Activated naive CD8-positive, alpha-beta T cell treated with anti-CD3 and anti-CD28 coated beads for 36 hours (primary cell): ENCODE measurements at places on chromosomes 7 and 10. TPM values are rescaled to one million over a fixed set of nuclear protein-coding genes. Genes with fewer than 3 reads are reported as not detected.

DNA sequence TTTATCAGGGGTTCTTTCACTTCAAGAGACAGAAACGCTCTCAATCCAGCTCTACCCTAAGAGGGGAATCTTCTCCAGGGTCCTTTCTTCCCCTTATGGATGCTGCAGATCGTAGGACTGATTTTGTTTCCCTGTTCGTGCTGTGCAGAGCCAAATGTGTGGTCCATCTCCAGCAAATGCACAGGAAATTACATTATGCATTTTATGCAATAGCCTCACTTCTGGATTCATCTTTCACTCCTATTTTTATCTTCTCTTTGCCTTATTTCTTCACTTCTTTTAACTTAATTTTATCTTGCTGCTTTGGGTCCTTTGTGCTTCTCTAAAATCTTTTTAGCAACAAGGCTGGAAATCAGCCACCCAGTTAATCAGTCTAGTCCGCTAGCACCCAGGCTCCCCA, 184.5 kb upstream of the INHBA start:
- peaks cover 15% of the 10 kb centered on the region for H3K36me3 ChIP-seq
- no peak for DNase-seq
- no peaks in the 10 kb centered on the region for H3K27me3 ChIP-seq
- H3K4me3 ChIP-seq: no peak overlapping the region
- H3K27ac ChIP-seq: no peak overlapping the region

- no peak overlapping the region for H3K4me3 ChIP-seq
- H3K27me3 ChIP-seq: peaks cover 68% of the 10 kb centered on the region
- no peaks in the 10 kb centered on the region for H3K36me3 ChIP-seq
- H3K27ac ChIP-seq: no peak overlapping the region
These were observed 167.7 kb upstream of the INHBA start for GRCh38 chr7:41870461-41871138.

DNA sequence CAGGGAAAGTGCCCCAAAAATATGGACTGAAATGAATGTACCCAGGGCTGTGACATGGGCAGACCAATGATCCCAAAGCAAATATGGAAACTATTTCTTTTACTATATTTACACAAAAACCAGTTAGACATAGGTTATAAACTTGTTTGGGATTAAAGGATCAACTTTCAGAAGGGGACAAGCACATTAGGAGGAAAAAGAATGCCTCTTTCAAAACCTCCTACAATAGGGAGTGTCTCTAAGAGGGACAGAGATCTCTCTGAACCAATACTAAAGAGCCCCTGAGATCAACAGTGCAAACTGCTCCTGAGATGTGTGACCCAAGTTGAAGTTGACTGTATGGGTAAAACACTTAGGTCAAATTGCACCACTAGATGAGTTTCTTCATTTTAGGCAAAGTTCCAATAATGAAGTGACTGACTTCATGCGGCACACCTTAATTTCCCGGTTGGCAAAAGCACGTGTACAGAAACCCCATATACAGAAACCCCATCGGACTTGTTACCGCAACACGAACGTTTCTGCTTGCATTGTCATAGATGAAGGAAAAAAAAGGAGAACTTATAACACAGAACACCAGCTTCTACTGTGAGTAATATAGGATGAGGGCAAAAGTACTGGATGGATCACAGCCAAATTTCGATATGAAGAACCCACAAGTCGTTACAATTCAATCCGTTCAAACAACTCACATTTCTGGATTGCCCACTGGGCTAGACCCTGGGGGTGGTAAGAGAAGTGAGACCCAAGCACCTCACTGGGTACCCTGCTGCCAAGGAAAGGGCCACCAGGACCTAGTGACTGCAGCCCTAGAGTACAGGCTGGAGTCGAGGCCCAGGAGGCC, 4.3 kb downstream of the SVIL start:
- no peak overlapping the region for H3K4me3 ChIP-seq
- no peak overlapping the region for H3K27ac ChIP-seq
- peaks cover 34% of the 10 kb centered on the region for H3K4me1 ChIP-seq
- H3K27me3 ChIP-seq: no peaks in the 10 kb centered on the region
- no peak for DNase-seq

LIPM gene
- not detected for total RNA-seq

ST8SIA6 gene
- total RNA-seq: not detected

DNA sequence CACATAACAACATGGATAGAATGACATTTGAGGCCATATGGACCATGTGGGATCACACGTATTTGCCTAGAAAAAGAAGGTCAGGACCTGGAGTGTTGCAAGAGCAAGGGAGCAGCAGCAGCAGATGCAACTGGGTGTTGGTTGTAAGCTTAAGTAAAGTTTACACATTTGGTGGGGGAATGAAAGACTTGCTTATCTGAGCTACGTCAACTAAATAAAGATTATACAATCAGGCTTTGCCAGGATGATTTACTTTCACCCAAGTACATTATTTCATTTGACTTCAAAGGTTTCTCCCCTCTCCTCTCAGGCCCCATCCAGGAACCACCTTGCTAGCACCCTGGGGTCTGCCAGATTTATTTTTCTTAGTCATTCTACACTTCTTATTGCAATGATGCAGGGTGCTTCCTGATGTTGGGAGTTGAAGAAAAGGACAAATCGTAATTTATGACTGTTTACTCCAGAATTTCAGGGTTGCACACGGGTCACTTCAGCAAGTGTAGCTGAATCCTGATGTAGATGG, 591.9 kb upstream of the IGFBP3 start:
- H3K4me1 ChIP-seq: no peaks in the 10 kb centered on the region
- no peaks in the 10 kb centered on the region for H3K27me3 ChIP-seq
- H3K4me3 ChIP-seq: no peak overlapping the region
- no peak for DNase-seq
- H3K36me3 ChIP-seq: no peaks in the 10 kb centered on the region

PAPSS2 gene
- 0.42 TPM for total RNA-seq

ASZ1 gene
- not detected for total RNA-seq

GRCh38 chr7:46152696-46153095, 231.6 kb upstream of the IGFBP3 start:
- DNase-seq: no peak
- H3K27ac ChIP-seq: no peak overlapping the region
- H3K27me3 ChIP-seq: no peaks in the 10 kb centered on the region
- no peak overlapping the region for H3K4me3 ChIP-seq
- no peaks in the 10 kb centered on the region for H3K36me3 ChIP-seq

- no peaks in the 10 kb centered on the region for H3K27me3 ChIP-seq
- peak overlapping the region; percentile 83 for H3K27ac ChIP-seq
- H3K4me3 ChIP-seq: peak overlapping the region; percentile 92
- DNase-seq: no peak
- H3K4me1 ChIP-seq: peaks cover 23% of the 10 kb centered on the region
These were observed 676 bp downstream of the TCAF1 start for GRCh38 chr7:143901332-143901667.

- no peaks in the 10 kb centered on the region for H3K4me1 ChIP-seq
- no peak for DNase-seq
- H3K4me3 ChIP-seq: no peak overlapping the region
These were observed 258.9 kb downstream of the REEP3 start for GRCh38 chr10:63780101-63780500.

DNA sequence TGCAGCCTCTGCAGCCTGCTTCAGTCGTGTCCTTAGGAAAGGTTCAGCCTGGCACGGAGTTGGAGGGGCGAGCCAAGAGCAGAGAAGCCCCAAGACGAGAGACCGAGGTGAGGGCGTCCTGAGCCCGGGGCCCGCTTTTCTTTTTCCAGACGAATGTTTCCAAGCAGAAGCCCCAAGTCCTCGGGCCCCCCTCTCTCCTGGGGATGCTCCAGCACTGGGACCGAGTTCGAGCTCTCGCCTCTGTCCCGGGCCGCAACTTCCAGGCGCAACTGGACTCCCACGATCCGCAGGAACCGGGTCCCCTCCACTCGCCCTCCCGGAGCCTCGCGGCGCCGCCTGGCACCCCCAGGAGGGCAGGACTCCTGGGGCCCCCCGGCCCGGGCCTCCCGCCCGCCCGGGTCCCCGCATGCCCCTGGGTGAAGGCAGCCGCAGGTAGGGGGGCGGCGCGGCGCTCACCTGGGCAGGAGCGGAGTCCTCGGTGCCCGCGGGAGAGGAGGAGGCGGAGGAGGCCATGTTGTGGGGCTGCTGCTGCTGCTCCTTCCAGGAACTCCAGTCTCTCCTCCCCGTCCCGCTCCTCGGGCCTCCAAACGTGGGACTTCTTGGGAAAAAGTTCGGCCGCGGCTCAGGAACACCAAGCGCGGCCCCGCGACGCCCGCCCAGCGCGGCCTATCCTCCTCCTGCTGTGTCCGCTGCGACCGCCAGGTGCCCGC, 45.3 kb upstream of the CDK1 start:
- peaks cover 25% of the 10 kb centered on the region for H3K27me3 ChIP-seq
- peak; percentile 32 for DNase-seq
- H3K4me3 ChIP-seq: peak overlapping the region; percentile 55
- H3K27ac ChIP-seq: no peak overlapping the region

GRCh38 chr7:50687575-50688225, 95.0 kb downstream of the GRB10 start:
- no peak overlapping the region for H3K27ac ChIP-seq
- H3K27me3 ChIP-seq: no peaks in the 10 kb centered on the region
- H3K4me3 ChIP-seq: no peak overlapping the region
- DNase-seq: no peak
- no peaks in the 10 kb centered on the region for H3K36me3 ChIP-seq

DNAH11 gene
- not detected for total RNA-seq

NYAP1 gene
- total RNA-seq: 0.29 TPM

- H3K27me3 ChIP-seq: no peaks in the 10 kb centered on the region
- no peaks in the 10 kb centered on the region for H3K36me3 ChIP-seq
- no peak overlapping the region for H3K27ac ChIP-seq
- no peaks in the 10 kb centered on the region for H3K4me1 ChIP-seq
These were observed 549.1 kb downstream of the NXPH1 start for GRCh38 chr7:8982338-8982992.

TWIST1 gene
- not detected for total RNA-seq

- no peaks in the 10 kb centered on the region for H3K36me3 ChIP-seq
- DNase-seq: no peak
- no peaks in the 10 kb centered on the region for H3K4me1 ChIP-seq
- no peak overlapping the region for H3K27ac ChIP-seq
These were observed 49.9 kb downstream of the SORCS3 start for GRCh38 chr10:104690959-104691358.

GRCh38 chr7:92723205-92723604, 113.2 kb downstream of the CDK6 start:
- H3K4me3 ChIP-seq: no peak overlapping the region
- H3K27me3 ChIP-seq: no peaks in the 10 kb centered on the region
- no peak for DNase-seq
- peaks cover 59% of the 10 kb centered on the region for H3K36me3 ChIP-seq
- H3K4me1 ChIP-seq: peaks cover 26% of the 10 kb centered on the region

- no peaks in the 10 kb centered on the region for H3K36me3 ChIP-seq
- H3K4me1 ChIP-seq: peaks cover 9% of the 10 kb centered on the region
- no peaks in the 10 kb centered on the region for H3K27me3 ChIP-seq
- H3K4me3 ChIP-seq: no peak overlapping the region
- no peak for DNase-seq
These were observed 15.5 kb upstream of the CRCP start for GRCh38 chr7:66099232-66099550.

GRCh38 chr7:27149842-27150567, 2.4 kb downstream of the HOXA3 start:
- peak overlapping the region; percentile 64 for H3K4me3 ChIP-seq
- no peak overlapping the region for H3K27ac ChIP-seq
- H3K4me1 ChIP-seq: peaks cover 31% of the 10 kb centered on the region
- no peak for DNase-seq

GRCh38 chr10:91159254-91159783, 61.1 kb upstream of the PCGF5 start:
- H3K4me1 ChIP-seq: peaks cover 23% of the 10 kb centered on the region
- no peaks in the 10 kb centered on the region for H3K27me3 ChIP-seq
- no peak for DNase-seq
- H3K27ac ChIP-seq: no peak overlapping the region
- H3K36me3 ChIP-seq: peaks cover 3% of the 10 kb centered on the region

GRCh38 chr7:64314566-64314965, 805 bp downstream of the ZNF736 start:
- H3K27ac ChIP-seq: peak overlapping the region; percentile 100
- H3K27me3 ChIP-seq: no peaks in the 10 kb centered on the region
- peak; percentile 12 for DNase-seq
- peaks cover 46% of the 10 kb centered on the region for H3K36me3 ChIP-seq
- H3K4me3 ChIP-seq: peak overlapping the region; percentile 99
- H3K4me1 ChIP-seq: peaks cover 27% of the 10 kb centered on the region

DNA sequence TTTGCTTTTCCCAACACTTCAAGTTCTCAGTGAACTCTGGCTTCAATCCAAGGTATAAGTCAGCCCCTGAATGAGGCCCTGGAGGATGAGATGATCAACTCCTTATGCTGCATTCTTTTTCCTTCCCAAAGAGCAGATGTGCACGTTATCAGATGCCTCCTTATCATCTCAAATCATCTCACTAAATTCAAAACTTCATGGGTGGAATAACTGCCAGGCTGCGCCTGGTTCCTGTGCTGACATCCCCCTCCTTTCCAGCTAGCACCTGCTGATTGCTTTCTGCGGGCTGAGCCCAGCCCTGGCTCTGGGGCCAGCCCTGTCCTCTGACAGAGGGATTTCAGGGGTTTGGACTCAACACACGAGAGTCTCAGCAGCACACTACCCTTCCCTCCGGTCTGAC, 44.9 kb downstream of the TLL2 start:
- H3K27me3 ChIP-seq: peaks cover 22% of the 10 kb centered on the region
- no peaks in the 10 kb centered on the region for H3K4me1 ChIP-seq
- H3K36me3 ChIP-seq: no peaks in the 10 kb centered on the region
- no peak overlapping the region for H3K27ac ChIP-seq
- DNase-seq: no peak
- no peak overlapping the region for H3K4me3 ChIP-seq

- H3K4me3 ChIP-seq: no peak overlapping the region
- no peaks in the 10 kb centered on the region for H3K27me3 ChIP-seq
- H3K4me1 ChIP-seq: peaks cover 18% of the 10 kb centered on the region
- H3K36me3 ChIP-seq: peaks cover 5% of the 10 kb centered on the region
These were observed 99.0 kb downstream of the SRPK2 start for GRCh38 chr7:105289704-105290103.

NME8 gene
- total RNA-seq: not detected

DNA sequence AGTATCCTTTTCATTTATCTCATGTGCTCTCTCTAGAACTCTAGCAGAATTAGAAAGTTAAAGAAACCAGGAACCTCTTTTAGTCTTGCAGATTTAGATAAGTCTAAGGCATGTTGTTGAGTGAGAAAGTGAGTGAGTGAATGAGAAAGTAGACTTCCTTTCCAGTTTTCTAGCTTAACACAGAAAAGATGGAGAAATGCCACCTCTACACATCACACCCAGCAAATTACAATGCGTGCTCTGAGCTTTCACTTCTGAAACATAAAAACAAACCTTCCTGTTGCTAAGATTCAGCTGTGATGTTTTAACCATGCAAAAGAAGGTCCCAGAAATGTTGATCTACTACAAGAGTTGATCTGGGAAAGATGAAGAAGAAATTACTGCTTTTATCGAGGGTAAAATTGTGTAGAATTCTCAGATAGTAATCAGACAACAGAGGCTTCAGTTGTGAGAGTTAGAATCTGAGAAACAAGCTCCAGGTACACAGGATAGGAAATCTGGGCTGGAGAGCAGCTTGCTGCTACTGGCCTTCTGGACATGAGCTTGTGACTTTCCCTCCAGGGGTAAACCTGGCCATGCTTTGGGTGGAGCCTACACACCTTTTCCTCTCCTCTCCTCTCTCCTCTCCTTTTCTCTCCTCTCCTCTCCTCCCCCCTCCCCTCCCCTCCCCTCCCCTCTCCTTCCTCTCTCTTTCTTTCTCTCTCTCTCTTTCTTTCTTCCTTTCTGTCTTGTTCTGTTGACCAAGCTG, 4.6 kb downstream of the CYP3A5 start:
- no peak for DNase-seq
- H3K27ac ChIP-seq: peak overlapping the region; percentile 40
- no peaks in the 10 kb centered on the region for H3K27me3 ChIP-seq
- no peak overlapping the region for H3K4me3 ChIP-seq
